Stimulated activated CD4-positive, alpha-beta T cell treated with anti-CD3 and anti-CD28 coated beads, Interleukin-1b, Interleukin-23, amount 100 ng/mL, for 4 hours (primary cell): ENCODE measurements at places on chromosomes 13 and 19.

GRCh38 chr19:55552620-55553019 lies 7.3 kb upstream of the SBK3 start:
- DNase-seq, result no peak

DNA sequence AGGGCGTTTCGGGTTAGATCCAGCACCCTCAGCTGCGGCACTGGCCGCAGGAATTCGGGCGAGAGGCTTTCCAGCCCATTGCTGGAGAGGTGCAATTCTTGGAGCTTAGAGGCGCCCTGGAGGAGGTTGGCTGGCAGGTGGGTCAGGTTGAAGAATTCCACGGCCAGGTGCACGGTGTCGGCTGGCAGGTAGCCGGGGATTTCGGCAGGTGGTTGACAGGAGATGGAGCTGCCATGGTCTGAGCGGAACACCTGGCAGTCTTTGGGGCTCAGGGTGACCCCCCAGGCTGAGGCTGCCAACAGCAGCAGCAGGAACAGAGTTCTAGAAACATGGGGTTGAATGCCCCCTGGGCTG lies 1.3 kb downstream of the LRG1 start:
- DNase-seq, result no peak

- DNase-seq, result peak; percentile 74
Observed at GRCh38 chr19:34364830-34365462, at the start of gene GPI. TSS of gene GPI (plus strand) at chr19:34365196. CDS start at chr19:34365267, 71 bp downstream.

GRCh38 chr13:73025217-73026012 lies 33.4 kb upstream of the KLF5 start:
- no peak for DNase-seq

GRCh38 chr19:4088975-4089374 lies 22.3 kb upstream of the ZBTB7A start:
- no peak for DNase-seq

- DNase-seq, result no peak
Observed at GRCh38 chr19:47508721-47509120, 6.1 kb downstream of the NAPA start.

DNA sequence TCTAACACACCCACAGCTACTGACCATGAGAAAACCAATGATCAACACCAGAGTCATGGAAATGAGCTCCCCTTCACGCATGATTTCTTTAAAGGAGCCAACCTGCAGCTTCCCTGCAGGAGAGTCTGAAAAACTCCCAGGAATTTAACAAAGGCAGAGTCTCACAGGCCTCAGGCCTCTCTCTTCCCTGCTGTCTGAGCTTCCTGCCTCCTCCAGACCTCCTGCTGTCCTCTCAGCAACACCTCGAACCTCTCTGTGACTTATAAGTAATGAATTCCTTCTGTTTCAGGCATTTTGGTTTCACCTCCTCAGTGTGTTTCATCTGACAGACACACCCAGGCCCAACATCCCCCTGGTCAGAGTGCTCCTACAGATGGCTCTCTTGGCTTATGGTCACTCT lies 1044.4 kb downstream of the UQCRFS1 start:
- no peak for DNase-seq

GRCh38 chr13:110290826-110291225 lies 16.1 kb downstream of the COL4A1 start:
- no peak for DNase-seq

- no peak for DNase-seq
Observed at GRCh38 chr13:109906976-109907375, 120.6 kb upstream of the IRS2 start.

DNA sequence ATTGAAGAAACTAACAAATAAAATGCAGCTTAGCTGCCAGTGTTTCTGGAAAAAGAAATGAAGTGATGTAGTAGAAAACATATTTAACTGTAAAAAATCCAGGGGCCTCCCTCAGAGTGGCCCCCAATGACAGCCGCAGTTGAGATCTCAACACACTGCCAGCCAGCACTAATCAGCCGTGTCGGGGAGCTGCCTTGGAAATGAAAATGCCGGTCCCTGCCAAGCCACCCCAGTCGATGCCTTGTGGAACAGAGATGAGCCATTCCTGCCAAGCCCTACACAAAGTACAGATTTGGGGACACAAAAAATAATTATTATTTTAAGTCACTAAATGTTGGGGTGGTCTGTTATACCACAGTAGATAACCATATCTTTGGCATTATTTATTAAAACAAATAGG lies 1342.4 kb downstream of the EFNB2 start:
- no peak for DNase-seq

DNA sequence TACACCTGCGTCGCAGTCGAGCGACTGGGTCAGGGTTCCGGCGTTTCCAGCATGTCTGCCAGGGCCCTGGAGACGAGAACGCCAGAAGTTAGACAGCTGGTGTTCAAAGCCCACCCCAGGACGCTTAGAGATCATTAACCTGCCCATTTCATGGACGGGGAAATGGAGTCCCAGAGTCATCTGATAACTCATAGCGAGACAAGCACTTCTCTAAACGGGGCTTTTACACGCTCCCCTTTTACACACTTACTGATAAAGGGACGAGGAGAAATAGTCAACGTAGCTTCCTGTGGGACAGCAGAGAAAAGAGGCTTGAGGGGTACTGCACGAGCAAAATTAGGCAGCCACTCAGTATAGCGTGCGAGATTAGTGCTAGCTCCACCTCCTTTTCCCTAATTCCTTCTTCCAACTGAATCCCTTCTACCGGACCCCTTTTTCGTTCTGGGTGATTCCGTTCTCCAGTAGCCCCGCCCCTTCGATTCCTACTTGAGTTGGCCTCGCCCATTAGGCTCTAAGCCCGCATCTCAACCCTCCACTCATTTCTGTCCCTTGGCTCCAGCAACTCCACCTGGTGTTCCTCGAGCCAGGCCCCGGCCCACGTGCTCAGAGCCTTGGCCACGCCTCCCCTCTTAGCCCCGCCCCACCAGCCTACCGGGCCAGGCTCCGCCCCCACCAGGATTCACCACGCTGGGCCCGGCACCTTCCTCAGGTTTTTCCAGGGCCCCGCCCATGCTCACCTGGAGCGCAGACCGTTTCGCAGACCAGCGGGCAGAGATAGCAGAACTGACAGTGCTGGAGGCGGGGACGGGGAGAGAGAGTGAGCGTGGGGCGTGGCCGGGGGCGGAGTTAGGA lies 3.7 kb downstream of the HRC start:
- DNase-seq, result no peak

- no peak for DNase-seq
Observed at GRCh38 chr13:110780422-110780821, 66.9 kb downstream of the ING1 start.

DNA sequence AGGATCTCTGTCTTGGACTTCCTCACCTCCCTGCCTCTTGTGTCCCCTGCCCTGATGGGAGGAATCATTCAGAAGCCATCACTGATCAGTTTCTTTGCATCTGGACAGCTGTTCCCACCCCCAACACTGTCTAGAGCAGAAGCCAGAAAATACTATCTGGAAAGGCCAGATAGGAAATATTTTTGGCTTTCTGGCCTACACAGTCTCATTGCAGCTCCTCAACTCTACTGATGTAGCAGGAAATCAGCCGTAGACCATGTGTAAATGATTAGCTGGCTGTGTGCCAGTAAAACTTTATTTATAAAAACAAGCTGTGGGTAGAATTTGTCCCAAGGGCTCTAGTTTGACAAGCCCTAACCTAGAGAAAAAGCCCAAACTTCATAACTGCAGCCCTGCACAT lies 5.6 kb downstream of the SIGLEC7 start:
- no peak for DNase-seq

DNA sequence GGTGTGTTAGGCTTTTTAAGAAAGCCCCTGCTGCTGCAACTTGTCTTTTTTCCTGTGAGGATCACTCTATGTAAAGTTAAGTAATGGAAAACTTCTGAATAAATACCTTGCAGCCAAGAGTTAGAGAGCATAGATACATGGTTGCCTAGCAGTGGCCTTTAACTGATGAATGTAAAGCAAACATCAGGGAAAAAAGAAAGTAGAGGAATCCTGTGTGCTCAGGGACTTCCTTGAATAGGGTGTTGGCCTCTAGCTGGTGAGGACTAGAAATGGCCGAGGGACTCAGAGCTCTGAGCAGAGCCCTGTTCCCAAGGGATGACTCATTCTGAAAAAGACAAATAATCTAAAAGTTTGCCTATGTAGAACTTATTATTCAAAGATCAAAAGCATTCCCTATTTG lies 135.7 kb downstream of the MIPEP start:
- no peak for DNase-seq

DNA sequence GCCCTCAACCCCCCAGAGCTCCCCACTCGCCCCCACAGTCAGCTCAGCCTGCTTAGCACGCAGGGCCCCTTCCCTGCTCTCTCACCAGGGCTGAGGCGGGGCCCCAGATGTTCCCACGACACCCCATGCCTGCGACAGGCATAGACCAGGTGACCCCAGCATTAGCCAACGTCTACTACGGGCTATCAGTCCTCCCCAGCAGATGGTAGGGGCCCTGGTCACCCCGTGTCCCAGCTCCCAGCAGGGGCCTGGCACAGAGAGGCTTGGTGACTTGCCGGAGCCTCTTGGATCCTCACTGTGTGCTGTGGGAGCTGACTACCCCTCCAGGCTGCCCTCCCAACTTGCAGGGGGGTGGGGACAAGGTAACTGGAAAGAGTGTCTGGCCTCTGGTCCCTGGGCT lies 80.6 kb downstream of the KDM4B start:
- no peak for DNase-seq

GRCh38 chr13:109869312-109870237 lies 83.2 kb upstream of the IRS2 start:
- peak; percentile 9 for DNase-seq

DNA sequence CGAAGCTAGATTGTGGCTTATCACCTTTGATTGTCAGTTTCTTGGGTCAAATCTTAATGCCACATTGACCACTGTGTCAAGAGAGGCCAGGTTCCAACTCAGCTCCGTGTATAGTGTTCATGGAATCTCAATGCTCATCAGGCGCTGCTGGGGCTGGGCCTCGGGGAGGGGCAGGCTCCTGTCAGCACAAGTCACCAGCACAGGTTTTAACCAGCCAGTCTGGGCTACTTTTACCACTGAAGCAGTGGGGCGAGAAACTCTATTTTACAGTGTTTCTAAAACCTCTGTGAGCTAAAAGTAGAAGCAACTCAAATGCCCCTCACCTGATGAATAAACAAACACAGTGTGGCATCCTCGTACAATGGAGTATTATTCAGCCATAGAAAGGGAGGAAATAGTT lies 118.7 kb upstream of the GJB6 start:
- DNase-seq, result no peak

DNA sequence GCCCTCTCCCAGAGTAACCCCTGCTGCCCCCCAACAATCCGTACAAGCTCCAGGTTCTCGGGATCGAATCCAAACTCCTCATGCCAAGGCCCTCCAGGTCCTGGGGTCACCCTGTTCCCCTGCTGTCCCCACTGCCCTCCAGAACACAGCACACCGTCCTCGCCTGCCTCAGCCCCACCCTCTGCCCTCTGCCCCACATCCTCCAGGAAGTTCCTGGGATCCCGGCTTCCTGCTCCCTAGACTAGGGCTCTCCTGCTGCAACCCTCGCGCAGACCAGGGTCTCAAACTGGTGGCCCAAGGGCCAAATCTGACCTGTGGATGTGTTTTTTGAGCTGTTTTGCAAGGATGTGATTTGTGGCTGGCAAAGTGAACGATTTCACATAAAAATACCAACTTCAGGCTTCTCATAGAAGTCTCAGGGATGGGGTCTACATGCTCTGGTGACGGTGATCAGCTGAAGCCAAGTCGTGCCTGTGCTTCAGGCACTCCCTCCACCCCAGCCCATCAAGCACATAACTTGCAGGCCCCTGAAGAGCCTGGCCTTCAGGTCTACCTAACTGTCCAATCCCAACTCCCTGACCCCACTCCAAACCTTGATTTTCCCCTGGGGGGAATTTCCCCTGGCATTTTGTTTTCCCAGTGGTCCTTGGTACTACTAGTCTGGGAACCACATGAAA lies 1.8 kb downstream of the RABAC1 start:
- DNase-seq, result no peak

- no peak for DNase-seq
Observed at GRCh38 chr19:2062389-2062729, 11.3 kb upstream of the MKNK2 start.

DNA sequence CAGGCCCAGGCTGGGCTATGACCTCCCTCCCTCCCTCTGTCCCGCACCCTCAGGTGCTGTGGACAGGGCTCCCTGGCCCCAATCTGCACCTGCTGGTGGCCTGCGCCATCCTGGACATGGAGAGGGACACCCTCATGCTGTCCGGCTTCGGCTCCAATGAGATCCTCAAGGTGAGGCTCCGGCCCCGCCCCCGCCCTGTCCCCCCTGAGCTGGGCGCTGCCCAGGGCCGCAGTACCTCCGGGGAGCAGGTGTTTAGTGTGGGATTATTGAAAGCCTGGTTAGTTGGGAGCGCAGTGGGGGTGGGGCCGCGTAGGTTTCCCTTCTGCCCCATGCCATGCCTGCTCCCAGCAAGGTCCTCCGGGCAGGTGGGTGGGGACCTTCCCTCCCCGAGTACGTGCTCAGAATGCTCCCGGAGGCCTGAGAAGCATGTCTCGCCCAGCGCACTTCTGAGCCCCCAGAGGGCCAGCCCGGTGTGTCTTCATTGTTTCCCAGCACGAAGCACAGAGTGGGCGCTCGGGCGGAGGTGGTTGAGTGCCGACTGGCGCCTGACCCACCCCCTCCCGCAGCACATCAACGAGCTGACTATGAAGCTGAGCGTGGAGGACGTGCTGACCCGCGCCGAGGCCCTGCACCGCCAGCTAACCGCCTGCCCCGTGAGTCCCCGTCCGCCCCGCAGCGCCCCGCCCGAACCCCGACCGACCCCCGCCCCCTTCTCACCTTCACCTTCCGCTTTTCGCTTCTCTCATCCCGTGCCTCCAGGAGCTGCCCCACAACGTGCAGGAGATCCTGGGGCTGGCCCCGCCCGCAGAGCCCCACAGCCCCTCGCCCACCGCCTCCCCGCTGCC lies 8.8 kb downstream of the IL4I1 start:
- no peak for DNase-seq

DNA sequence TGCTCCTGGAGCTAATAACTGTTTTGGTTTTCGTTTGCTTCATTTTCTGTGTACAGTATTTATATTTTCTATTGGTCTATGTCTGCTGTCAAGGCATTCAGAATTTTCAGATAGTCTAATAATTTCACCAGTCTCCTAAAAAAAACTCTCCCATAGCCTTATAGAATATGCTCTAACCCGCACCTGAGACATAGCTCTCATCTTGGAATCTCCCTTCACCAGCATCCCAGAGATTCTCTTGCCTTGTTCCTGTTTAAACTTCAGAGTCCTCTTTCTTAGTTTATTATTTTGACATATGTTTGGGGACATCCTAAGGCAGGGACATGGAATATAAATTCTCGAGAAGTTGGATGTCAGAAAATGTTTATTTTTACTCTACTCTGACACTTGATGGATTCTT lies 58.3 kb upstream of the MED4 start:
- no peak for DNase-seq

DNA sequence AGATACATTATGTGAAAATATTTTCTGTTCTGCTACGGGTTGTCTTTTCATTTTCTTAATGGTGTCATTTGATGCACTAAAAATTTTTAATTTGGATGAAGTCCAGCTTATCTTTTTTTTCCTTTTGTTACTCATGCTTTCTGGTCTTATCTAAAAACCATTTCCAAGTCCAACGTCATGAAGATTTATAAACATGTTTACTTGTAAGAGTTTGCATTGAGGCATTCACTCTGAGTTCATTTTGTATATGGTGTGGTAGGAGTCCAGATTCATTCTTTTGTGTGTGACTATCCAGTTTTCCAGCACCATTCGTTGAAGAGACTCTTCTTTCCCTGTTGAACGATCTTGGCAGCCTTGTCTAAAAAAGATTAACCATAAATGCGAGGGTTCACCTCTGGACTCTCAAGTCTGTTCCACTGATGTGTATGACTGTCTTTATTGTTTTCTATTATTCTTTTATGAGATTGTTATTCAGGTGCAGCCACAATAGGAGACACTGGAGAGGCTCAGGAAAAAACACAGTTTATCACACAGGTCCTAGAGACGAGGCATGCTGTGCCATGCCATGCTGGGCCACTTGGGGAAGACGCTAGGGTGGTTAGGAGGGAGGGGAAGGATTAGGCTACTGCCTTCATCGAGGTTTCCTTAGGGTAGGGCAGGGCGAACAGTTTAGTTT lies 35.0 kb downstream of the NAA16 start:
- DNase-seq, result no peak
